ENCODE measurements at places on chromosomes 1 and 21.

DNA sequence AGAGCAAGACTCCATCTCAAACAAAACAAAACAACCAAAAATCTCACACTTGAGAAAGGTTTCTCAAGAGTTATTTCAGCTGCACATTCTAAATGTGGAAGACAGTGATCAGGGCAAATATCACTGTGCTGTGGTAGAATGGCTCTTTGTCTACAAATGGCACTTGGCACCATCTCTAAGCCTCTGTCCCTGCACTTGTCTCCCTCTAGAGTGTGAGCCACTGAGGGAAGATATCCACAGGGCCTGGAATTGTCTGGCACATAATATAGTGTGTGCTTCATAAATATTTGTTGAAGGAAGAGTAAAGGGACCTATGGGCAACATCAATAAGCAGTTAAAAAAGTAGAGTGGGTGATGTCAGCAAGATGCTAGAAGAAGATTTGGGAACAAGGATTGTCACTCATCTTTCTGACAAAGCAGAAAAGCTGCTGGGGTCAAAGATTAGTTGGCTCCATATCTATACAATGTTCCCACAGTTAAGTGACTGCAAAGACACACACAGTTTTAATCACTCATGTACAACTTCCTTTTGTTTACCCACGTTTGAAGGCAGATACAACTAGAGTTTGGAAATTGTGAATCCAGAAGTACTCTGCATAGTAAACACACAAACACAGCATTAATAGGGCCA is 19.1 kb downstream of the CD101 start:
- DNase-seq: no peak

GRCh38 chr21:42845296-42845965 is 33.9 kb downstream of the WDR4 start:
- DNase-seq: no peak

- DNase-seq: no peak
Observed at GRCh38 chr1:30894508-30894973, 14.0 kb downstream of the SDC3 start.

DNA sequence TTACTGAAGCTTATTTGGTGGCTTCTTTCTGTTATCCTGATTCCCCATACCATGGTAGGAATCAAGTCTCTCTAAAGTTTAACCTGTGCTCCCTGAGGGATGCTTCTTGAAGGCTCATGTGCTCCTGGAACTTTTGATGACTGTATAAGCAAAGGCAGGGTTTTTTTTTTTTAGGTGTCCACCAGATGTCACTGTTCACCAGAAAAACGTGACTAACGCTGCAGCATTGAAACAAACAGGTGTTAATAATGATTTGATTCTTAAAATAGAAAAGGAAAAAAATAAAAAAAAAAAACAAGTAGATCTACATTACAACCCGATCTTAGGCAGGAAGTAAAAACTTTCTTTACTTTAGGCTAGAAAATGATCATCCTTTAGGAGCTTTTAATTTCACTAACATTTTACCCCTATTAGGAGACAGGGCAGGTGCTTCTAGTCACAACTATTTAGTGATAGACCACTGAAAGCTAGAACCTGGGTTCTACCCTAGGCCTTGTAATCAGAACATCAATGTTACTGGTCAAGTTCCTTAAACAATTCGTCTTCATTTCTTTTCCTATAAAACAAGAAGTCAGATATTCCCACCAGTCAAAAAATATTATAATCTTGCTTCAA is 223.0 kb downstream of the PLA2G4A start:
- no peak for DNase-seq

- DNase-seq: no peak
Observed at GRCh38 chr1:113353580-113353979, 36.7 kb upstream of the MAGI3 start.

DNA sequence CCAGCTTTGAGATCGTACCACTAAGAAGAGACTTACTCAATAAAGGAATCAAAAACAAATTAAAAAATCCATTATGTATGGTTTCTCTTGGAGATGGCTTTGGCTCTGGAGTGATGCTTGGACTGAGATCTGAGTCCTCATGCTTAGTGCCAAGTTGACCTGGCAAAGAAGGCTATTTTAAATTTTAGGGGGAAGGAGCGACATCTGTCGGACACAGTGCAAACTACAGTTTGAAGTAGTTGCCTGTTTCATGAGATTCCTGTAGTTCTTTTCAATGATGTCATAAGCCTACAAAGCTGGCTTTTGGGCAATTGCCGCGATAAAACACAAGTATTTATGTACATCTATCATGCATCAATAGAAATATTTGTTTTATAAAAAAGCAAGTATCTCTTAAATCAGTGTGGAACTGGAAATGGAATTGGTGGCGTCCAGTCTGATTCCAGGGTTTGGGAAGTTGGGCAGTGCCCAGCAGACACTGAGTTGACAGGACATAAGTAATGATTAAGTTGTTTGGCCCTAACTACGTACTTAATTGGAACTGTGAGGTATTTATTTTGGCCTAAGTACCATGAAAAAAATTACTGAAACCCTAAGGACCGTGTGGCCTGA is 50.0 kb downstream of the TBCE start:
- no peak for DNase-seq

DNA sequence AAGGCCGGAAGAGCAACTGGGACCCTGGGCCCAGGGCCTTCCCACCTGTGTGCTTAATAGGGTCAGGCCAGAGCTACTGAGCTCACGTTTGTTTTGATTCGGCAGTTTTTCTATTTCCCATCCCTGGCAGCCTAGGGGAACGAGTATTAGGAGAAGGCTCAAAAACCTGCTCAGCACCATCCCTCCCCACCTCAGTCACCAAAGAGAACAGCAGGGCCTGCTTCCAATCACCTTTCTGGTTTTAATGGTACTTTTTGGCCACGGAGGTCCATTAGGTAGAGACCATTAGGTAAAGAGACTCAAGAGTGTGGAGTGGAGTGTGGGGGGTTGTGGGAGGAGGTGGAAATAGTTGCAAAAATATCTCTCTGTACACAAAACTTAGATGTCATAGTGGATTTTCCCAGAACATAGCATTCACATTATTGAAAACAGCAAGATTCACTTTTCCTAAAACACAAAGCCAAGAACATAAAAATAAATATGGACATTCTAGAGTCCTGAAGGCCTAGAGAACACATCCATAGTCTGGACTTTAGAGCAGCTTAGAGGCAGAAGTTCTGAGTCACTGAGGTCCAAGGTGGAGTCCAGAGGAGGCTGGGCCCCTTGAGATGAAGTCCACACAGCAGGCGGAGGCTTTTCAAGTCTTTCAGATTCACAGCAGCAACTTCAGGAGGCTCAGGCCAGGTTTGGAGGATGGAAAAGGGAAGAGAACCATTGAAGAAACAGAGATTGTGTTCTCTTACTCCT is 19.5 kb downstream of the NUAK2 start:
- DNase-seq: no peak

DNA sequence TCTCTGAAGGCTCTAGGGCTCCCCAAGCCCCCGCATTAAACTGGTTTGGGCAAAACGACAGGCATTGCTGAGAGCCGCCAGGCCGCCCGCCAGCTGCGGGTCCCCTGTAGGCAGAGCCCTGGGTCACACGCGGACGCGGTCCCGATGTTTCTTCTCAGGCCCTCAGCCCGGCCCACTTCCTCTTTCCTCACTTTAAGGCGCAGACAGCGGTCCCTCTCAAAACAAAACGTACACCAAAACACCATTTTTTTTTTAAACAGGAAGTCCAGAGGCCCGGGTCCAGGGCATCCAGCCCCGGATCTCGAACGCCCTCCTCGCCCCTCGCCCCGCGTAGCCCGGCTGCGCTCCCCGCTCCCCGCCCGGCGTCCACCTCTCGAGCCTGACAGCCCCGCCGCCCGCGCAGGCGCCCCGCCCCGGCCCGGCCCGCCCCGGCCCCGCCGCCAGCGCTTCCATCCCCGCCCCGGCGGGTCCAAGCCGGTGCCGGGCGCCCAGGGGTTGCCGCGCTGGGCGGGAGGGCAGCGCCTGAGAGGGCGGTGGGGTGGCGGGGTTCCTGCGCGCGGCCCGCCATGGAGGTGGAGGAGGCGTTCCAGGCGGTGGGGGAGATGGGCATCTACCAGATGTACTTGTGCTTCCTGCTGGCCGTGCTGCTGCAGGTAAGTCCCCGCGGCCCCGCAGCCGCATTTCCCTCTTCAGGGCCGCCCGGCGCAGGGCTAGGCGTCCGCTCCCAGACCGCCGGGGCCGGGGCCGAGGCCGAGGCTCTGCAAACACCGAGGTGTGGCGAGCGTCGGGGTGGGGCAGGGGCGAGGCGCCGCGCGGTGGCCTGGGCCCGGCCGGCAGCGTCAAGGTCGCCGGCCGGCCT is at the start of gene SLC22A15:
TSS of gene SLC22A15 (plus strand) at position 452 of the 859 bp plus-strand sequence. CDS start at position 567, 115 bp downstream.
- DNase-seq: peak; percentile 46

DNA sequence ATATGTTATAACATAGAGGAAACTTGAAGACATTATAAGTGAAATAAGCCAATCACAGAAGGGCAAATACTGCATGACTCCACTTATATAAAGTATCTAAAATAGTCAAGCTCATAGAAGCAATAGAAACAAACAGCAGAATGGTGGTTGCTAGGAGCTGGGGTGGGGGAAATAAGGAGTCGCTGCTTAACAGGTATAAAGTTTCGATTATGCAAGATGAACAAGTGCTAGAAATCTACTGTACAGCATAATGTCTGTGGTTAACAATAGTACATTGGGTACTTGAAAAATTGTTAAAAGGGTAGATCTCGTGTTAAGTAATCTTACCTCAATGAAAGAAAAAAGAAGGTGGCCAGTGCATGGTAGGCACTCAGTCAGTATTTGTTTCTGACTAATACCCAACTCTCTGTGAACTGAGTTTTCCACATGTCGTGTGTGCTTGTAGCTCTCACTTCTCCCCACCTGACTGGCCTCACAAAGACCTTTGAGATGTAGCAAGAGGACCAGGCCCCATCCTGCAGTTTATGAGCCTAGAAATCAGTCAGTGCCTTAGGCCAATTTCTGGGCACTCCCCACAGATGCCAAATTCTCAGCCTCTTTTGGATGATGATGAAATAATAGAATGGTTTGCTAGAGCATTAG is 14.7 kb upstream of the SPRR5 start:
- DNase-seq: no peak

- DNase-seq: no peak
Observed at GRCh38 chr1:244180256-244180655, 129.2 kb downstream of the ZBTB18 start.

DNA sequence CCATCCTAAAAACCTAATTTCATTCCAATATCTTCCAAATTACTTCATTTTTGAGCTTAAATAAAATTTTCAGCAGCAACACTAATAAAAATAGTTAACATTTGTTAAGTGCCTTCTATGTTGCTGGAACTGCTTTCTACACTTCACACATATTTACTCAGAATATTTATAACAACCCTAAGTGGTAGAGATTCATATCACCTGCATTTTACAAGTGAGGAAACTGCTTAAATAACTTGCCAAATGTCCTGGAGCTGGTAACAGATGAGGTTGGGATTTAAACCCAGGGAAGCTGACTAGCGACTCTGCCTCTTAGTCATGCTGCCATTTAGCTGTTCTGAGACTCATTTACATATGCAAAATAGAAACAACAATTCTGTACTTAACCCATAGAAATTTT is 86.1 kb upstream of the PBX1 start:
- DNase-seq: no peak

- DNase-seq: no peak
Observed at GRCh38 chr1:90722874-90723589, 5.9 kb upstream of the BARHL2 start.

- no peak for DNase-seq
Observed at GRCh38 chr1:92797961-92798360, 13.1 kb upstream of the EVI5 start.

GRCh38 chr1:56838759-56839158 is 15.8 kb upstream of the C8A start:
- no peak for DNase-seq
